Cortex of kidney (tissue), 1 donor: ENCODE measurements at places on chromosomes 6 and 20.

DNA sequence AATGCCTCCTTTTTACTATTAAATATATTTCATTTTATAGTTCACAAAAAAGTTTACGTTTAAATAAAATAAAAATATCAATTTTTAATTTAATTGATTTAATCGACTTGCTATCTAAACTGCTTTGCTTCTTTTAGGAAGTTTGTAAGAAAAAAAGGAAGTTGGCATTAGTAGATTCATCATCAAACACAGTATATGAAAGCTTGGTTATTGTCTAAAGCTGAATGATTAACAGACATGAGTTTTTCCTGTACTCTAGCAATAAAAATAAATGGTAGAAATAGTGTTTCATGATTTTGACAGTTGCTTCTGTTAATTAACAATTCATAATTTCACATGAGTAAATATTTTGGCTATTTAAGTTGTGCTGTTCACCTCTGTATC lies 1285.5 kb upstream of the GJE1 start:
- DNase-seq, result no peak

DNA sequence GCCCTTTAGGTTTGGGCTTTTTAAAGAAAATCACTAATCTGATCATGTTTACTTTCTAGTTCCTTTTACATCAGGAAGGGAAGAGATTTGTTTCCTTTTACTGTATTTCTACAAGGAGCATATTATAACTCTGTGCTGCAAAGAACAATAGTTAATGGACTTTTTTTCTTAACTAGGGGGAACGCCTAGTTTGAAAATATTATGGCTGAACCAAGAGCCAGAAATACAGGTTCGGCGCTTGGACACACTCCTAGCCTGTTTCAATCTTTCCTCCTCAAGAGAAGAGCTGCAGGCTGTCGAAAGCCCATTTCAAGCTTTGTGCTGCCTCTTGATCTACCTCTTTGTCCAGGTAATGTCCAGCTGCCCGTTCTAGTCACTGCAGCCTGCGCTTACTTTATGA lies 41.4 kb downstream of the FAM120B start:
- DNase-seq, result no peak

GRCh38 chr6:10396785-10397184 lies 18.1 kb downstream of the TFAP2A start:
- no peak for DNase-seq

DNA sequence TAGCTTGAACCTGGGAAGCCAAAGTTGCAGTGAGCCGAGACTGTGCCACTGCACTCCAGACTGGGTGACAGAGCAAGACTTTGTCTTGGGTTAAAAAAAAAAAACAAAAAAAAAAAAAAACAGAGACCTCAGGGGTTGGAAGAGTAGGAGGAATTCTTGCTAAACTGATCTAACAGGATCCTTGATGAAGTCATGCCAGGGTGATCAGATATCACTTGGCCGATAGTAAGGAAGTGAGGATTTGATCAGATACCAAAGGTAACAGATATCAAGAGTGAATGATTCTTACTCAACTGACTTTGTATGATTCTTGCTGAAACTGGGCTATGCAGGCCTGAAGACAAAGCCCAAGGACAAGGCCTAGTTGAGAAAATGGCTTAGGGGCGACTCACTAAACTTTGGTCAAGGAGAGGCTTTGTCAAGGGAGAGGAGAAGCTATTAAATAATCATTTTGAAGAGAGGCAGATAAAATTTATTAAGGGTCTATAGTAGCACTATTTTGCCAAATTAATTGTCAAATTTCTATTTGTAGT lies 624.7 kb downstream of the UTRN start:
- no peak for DNase-seq

DNA sequence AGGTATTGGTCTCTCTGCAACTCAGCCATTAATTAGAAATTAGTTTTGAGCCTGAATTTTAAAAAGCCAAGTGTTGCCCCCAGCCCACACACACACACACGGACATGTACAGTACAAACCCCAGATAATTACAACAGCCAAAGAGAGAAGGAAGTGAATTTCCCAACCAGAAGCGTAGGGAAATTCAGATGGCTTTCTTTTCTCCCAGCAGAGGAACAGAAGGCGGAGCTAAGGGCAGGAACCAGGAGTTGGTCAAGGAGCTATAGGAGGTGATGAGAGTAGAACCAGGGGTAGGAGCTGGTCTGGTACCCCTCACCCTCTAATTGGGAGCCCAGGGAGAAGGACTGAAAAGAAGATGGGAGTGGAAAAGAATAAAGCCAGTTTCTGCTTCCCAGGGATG lies 3.9 kb upstream of the ZBTB9 start:
- no peak for DNase-seq

GRCh38 chr6:16363749-16364148 lies 125.4 kb downstream of the GMPR start:
- no peak for DNase-seq

DNA sequence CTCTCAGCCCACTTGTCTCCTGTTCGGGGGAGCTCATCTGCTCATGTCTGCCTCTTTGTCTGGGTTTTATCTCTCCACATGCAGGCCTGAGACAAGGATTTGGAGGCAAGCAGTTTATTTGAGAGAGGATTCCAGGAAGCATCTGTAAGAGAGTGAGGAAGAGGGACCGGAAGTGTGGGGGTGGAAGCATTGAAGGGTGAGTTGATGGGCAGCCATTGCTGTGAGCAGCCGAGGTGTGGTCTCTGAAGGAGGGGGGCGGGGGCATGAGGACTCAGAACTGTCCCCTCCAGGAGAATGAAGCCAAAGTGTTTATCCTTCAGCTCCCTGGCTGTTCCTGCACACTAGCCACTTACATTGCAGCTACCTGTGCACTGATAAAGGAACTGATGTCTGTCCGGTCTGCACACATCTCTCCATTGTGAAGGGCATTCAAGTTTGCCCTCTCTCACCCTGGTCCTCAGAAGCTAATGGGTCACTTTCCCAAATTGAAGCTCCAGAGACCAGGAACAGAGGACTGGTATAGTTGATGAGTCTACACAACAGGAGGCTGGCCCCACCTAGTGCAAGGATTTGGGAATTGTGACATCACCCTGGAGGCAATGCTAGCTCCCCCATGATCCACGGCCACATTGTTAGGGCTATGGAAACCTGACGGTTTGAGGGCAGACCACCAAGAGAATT lies 100.5 kb upstream of the FOXA2 start:
- no peak for DNase-seq

DNA sequence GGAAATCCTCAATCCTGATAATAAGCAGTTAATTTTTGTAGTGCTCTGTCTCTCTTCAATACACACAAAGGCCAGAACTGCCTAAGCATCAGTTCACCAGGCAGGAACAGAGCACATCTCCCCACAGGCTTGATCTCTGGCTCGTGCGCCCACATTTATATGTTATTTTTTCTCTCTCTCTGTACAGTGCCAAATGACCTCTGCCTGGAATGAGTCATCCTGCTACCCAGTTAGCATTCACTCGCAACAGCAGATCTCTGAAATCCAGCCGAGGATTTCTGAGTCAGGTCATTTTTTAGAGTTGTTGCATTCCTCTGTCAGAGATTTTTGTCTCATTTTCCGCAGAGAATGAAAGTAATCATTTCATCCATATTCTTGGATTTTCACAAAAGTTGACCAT lies 107.1 kb downstream of the COL12A1 start:
- no peak for DNase-seq

GRCh38 chr6:70502484-70502883 lies 64.2 kb upstream of the SDHAF4 start:
- no peak for DNase-seq

DNA sequence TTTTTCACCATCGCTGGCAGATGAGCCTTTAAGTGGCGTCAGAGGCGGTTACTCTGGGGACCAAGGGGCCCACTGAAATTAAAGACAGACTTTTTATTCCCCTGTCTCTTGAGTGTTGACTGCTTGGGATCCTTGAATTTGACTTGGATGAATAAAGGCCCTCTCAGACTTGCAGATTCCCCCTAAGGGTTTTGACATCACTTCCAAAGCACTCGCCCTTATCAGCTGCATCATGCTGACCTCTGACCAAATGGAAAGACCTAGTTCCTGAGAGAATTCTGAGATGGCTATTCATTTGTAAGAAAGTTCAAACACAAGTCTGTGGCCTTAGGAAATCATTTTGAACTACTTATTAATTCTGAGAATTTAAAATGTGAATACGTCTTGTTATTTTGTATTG lies 13.5 kb upstream of the MOXD1 start:
- DNase-seq, result no peak

DNA sequence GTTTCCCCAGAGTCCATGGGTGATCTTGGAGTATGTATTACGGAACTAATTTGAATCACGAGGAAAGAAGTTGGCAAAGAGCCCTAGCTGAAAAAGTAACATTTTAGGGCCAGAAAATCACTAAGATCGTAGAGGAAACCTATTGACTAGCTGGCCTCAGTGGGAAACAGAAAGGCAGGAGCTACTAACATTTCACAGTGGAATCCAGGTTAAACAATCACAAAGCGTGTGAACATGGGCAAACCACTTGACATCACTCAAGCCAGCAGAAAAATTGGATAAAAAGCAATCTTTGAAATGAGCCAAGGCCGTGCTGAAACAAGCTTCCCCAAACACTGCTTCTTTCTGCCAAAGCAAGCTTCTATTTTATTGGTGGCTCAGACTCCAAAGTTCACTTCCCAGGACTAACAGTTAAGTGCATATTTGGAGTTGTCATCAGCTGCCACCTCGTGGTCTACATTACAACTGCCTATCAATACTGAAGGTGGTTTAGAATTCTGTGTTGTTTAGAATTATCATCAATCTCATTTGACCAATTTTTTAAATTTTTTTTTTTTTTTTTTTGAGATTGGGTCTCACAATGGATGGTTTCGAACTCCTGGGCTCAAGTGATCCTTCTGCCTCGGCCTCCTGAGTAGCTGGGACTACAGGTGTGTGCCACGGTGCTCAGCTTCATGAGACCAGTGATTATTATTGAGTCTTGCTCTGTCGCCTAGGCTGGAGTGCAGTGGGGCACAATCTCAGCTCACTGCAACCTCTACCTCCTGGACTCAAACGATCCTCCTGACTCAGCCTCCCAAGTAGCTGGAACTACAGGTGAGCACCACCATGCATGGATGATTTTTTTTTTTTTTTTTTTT lies 10.6 kb downstream of the RPS10 start:
- no peak for DNase-seq

DNA sequence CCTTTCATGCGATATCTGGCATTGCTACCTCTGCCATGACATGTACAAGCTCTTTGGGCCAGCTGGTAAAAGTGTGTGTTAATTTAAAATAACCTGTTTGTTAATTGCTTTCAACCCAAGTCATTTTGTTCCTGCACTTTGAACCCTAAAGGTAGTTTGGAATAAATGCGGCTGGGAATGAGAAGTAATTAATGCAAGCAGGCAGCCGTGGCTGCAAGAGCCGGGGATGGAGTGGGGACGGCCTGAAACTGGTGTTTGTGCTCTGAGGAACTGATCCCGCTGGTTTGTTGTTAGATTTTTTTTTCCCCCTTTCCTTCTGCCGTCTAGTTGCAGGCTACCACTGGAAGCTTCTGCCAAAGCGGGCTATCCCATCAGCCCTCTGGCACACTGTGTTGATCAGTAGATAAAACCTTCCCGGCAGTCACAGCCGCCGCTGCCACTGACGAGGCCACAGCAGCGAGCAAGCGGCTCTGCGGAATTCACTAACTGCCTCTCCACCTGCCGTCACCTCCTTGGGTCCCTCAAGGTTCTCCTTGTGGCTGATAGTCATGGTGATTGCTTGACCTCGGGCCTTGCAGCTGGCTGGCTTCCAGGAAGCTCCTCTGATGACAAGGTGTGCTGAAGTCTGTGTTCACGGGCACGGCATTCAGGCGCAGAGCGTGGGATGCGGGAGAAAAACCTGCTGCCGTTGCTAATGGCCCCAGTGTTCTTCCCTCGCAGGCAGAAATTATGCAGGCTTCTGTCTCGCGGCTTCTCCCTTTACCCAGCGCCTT lies 315.9 kb downstream of the TFAP2A start:
- DNase-seq, result no peak

- DNase-seq, result no peak
These were observed 74.7 kb upstream of the MAFB start for GRCh38 chr20:40763646-40764295.

DNA sequence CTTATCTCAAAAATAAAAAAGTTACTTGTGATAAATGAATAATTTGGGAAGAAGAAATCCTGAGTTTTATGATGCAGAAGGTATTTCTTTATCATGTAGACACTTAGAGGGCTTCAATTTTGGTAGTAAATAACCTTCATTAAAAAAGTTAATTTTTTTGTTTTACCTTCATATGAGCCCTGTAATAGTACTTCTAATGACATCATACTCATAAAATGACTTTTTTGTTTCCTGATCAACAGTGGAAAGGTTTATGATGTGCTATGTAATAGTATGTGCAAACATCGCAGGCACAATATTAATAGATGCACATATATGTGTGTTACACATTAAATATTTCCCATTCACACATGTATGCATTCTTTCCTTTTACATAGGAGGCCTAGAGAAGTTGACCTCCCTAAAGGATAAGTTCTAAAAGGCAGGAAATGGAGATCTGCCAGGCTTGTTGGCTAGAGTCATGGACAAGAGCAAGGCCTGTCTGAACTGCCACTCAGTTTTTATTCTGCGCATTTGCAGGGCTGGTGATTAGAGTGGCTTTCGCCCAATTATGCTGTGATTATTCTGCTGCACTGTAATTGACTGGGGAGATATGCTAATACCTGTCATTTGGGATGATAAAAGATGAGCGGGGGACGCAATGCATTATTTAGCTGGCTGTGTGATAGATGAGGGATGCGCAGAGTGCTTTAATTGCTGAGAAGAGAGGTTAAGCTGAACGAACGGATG lies 272.6 kb downstream of the TMEM242 start:
- DNase-seq, result no peak

- no peak for DNase-seq
These were observed 485.2 kb downstream of the GRIK2 start for GRCh38 chr6:101878554-101879276.

- DNase-seq, result no peak
These were observed 31.1 kb downstream of the TMEM242 start for GRCh38 chr6:157292202-157292601.

DNA sequence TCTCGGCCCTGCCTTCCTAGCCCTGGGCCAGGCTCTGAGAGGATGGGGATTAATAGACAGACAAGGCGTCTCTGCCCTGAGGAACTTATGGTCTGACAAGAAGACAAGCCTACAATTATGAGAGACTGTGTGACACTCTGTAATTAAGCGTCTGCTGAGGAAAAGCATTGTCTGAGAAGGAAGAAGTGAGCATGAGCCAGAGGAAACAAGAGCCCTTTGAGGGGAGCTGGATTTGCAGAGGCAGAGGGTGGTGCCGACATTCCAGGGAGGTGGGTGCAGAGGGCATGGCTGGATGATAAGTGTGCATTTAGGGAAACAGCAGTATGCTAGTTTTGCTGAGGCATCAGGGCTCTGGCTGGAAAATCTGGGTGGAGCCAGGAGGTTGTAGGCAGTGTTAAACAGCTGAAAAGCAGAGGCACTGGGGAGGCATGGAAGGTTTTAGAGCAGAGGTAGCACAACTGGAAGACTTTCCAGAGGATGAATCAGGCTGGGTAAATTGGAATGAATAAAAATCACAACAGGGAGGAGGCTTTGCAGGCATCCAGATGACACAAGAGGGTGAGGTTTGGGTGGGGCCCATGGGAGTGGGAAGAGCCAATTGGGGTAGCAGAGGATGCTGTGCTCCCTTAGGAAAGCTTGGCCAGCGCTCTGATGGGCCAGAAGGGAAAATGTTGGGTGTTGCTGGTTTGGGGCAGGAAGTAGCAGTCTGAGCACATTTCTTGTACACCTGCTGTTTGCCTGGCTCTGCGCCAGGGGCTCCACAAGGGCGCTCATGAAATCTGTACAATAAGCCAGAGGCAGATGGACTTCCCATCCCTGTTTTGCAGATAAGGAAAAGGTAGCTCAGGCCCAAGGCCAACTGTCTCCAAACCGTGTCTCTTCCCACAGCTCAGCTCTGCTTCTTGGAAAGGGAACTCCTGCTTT lies 74.0 kb upstream of the MYL9 start:
- no peak for DNase-seq

GRCh38 chr6:167984144-167984719 lies 13.2 kb upstream of the KIF25 start:
- DNase-seq, result no peak
